ENCODE measurements at places on chromosomes 11 and 22. TPM values are rescaled to one million over a fixed set of nuclear protein-coding genes. Genes with fewer than 3 reads are reported as not detected.

Gene OR8G5
- not detected for total RNA-seq

Gene NCR3LG1
- 2.6 TPM for total RNA-seq

Gene SAA1
- 1.6 TPM for total RNA-seq

Gene BRSK2
- total RNA-seq = 6.2 TPM

Gene VPREB1
- total RNA-seq = not detected

Gene P2RY2
- 13.1 TPM for total RNA-seq

Gene RAG2
- total RNA-seq = not detected

Gene TRMT2A
- 20.8 TPM for total RNA-seq

Gene BAIAP2L2
- total RNA-seq = 5.1 TPM

Gene SIPA1
- 16.2 TPM for total RNA-seq

Gene SPINDOC
- total RNA-seq = 46.7 TPM

Gene ANO1
- 2.7 TPM for total RNA-seq

Gene PVALB
- total RNA-seq = not detected

Gene ART1
- total RNA-seq = not detected

Gene FZD4
- total RNA-seq = 1.3 TPM

Gene MUC2
- total RNA-seq = 0.11 TPM

Gene BATF2
- total RNA-seq = 0.64 TPM

Gene NPAS4
- total RNA-seq = not detected

Gene FOLH1
- not detected for total RNA-seq

Gene C11orf68
- total RNA-seq = 43.0 TPM

Gene CCDC87
- total RNA-seq = 0.21 TPM

Gene DSCAML1
- 0.35 TPM for total RNA-seq

Gene LRRC74B
- total RNA-seq = not detected

Data from A549 treated with GW870086 at 1 μM for 4 hours (cell line).